ENCODE measurements at places on chromosomes 7 and 10.

DNA sequence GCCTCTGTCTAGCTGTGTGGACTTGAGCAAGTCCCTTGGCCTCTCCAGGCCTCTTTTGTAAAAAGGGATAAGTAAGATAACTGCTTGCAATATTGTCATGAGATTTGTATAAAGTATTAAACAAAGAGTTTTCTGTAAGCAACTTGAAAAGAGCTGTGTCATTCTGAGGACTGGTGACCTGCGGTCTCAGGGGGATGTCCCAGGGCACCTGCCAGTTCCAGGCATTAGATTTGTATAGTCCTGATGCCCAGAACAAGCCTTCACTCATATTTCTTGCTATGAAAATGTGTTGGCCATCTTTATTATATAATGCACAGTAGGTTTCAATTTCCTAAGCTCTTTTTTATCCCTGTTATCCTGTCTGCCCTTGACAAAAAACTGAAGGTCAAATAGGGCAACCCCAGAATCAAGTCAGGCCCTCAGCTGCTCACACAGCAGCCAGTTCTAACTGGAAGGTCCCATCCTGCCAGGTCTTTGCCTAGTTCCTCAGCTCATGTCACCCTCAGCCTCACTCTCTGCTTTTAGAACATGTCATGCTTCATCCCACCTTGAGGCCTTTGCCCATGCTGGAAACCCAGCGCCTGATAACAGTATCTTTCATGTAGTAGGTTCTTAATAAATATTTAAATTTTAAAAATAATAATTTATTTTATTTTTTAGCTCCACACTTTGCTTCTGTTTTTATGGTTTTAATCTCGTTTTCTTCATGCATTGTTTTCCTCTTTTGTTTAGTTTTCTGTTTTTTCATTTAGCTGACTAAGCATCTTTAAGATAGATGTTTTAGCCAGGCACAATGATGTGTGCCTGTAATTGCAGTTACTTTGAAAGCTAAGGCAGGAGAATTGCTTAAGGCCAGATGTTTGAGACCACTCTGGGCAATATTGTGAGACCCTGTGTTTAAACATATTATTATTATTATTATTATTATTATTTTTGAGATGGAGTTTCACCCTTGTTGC is 87.5 kb upstream of the ZNF92 start:
- DNase-seq: no peak

DNA sequence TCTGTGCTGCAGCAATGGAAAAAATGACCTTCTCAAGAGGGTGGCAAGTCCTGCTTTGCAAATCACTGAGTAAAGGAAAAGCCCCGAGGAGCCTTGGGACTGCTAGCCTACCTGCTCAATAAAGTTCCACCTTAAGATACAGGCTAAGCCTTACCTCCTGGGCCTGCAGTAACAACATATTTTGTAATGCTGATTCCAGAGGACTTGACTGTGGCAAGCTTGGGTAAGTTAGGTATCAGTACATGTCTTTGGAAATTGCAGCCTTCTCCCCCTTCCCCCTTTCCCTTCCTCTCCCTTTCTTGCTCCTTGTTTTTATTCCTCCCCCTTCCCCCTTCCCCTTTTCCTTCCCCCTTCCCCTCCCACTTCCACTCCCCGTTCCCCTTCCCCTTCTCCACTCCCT is 126.2 kb downstream of the SORCS3 start:
- no peak for DNase-seq

DNA sequence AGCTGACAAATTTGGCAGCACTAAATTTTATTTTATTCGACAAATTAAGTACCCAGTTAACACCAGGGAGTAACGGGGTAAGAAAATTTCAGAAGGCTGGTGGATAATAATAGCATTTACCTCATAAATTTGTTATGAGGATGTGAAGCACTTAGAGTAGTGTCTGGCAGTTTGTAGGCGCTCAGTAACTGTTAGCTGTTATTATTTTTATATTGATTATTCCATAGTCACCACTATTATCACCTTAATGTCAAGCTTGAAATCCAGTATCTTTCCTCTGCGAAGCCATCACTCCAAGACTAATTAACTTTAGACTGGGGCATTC is 563 bp upstream of the COA1 start:
- DNase-seq: no peak

DNA sequence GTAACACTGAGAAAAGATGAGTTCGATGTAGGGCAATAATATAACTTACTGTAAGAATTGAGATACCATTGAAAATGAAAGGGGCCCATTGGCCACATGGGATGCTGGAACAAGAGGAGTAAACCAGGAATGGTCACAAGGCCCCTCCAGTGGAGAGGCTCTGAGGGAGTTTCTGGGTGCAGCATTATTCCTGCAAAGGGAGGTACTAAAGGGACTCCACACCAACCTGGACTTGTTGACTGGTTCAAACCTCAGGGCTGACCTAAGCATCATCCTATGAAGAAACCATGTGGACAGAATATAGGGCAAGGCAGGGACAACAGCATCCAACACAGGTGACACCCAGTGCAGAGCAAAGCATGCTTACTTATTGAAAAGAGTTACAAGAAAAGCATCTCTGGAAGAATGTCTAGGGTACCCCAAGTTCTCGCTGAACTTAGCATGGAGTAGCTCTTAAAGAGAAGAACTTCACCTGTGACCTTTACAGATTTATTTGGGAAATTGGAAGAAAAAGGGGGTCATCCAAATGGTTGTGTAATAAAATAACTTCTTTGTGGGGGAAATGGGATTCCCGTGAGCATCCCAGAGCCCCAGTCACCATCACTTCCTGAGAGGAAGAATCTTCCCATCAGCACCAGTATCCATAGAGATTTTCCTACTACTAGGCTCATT is 34.7 kb downstream of the PRSS2 start:
- DNase-seq: no peak

Data from stimulated activated CD4-positive, alpha-beta T cell treated with anti-CD3 and anti-CD28 coated beads, Interleukin-12 subunit alpha, Interleukin-12 subunit beta, amount 100 ng/mL, for 48 hours (primary cell).